Epithelial cell of esophagus (primary cell): ENCODE measurements at places on chromosomes 6 and 20.

DNA sequence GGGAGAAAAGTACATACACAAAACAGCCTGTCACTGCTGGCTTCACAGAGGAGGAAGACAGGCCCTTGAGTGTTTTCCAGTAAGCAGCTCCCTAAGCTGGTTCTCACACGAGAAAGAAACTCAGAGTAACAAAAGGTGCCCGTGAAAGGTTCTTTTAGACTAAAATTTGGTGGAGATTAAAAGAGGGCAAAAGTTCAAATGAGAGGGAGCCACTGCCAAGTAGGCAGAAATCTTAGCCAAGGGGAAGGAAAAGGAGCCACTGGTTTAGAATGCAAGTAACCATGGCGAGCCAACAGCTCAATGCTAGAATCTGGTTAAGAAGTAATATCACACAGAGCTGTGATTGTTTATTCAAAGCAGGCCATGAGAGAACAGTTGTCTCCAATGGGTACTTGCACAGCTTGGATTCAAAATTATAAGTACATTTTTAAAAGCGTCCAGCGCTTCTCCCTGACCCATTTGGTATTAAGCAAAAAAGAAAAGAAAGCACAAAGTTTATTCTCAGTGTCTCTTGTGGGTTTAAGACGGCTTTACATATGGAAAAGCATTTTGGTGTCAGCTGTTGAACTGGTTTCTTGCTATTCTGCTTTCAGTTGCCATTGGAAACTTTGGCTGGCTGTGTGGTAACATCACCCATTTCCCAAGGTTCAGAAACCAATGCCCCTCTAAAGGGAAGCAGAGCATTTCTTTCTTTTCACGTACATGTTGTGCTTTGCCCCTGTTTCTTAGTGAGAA is 648.5 kb downstream of the RNF144B start:
- DNase-seq: no peak

- peak; percentile 16 for DNase-seq
Observed at GRCh38 chr20:40991181-40991889, 37.3 kb upstream of the TOP1 start.

DNA sequence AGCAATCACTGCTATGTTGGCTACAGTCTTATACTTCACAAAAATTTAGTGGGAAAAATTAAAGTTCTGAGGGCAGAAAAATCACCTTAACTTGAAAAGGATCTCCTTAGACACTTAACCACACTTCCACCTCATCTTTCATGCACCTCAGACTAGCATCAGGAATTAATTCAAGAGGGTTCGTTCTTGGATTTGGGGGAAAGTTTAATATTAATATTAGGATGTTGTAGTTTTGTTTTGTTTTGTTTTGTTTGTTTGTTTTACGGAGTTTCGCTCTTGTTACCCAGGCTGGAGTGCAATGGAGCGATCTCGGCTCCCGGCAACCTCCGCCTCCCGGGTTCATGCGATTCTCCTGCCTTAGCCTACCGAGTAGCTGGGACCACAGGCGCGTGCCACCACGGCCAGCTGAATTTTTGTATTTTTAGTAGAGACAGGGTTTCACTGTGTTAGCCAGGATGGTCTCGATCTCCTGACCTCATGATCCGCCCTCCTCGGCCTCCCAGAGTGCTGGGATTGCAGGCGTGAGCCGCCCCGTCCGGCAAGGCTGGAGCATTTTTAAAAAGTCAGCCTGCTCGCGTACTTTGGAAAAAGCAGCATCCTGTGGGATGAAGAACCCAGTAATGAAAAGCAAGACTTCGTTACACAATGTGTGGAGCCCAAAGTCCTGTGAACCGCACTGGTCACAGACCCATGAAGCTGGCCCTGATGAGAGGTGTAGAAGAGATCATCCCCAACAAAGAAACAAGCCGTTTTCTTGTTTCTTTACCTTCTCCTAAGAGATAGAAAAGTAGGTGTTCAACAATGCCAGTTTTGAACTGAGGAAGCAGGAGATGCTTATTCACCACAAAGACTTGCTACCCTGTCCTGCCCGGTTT is 194.9 kb downstream of the GPX5 start:
- no peak for DNase-seq

- DNase-seq: peak; percentile 23
Observed at GRCh38 chr6:47631797-47632196, 66.6 kb upstream of the ADGRF4 start.
